ENCODE measurements at places on chromosomes 7 and 10. TPM values are rescaled to one million over a fixed set of nuclear protein-coding genes. Genes with fewer than 3 reads are reported as not detected.

DNA sequence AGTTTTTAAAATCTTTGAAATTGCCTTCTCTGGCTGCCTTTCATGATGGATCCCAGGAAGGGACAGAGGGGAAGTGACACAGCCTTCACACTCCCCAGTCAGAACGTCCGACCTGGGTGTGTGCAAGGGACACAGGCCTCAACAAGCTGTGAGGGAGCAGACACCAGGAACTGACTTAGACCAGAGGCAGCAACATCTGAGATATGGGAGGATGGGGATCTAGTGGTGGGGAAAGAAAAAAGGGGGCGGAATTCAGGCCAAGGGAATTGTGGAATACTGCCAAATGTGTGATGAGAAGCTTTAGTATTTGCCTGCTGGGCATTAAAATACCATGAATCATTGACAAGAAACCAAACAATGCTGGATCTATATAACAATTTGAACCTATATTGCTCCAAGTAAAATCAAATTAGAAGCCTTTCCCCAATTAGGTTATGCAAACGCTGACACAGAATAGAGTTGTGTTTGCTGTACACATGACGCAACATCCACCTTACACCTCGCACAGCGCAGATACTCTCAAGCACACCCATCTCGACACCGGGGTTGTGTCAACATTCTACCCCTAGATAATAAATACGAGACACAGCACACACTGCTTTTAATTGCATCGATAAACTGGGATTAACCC lies 17.2 kb upstream of the MNX1 start:
- no peak overlapping the region for H3K27ac ChIP-seq
- DNase-seq = no peak
- H3K4me3 ChIP-seq = no peak overlapping the region

The UTF1 gene
- not detected for total RNA-seq

GRCh38 chr10:122302315-122302714 lies 31.2 kb downstream of the BTBD16 start:
- peaks cover 1% of the 10 kb centered on the region for H3K36me3 ChIP-seq
- H3K4me3 ChIP-seq = no peak overlapping the region
- peaks cover 10% of the 10 kb centered on the region for H3K27me3 ChIP-seq

The CREB3L2 gene
- total RNA-seq = 25.4 TPM

The SH2B2 gene
- 1.2 TPM for total RNA-seq

The WEE2 gene
- total RNA-seq = not detected

GRCh38 chr10:92405419-92405924 lies 114.5 kb downstream of the MARCHF5 start:
- no peaks in the 10 kb centered on the region for H3K4me1 ChIP-seq
- no peak for DNase-seq
- no peak overlapping the region for H3K27ac ChIP-seq
- no peaks in the 10 kb centered on the region for H3K36me3 ChIP-seq
- peaks cover 4% of the 10 kb centered on the region for H3K27me3 ChIP-seq
